Foreskin keratinocyte (primary cell): ENCODE measurements at places on chromosomes 5 and 9. TPM values are rescaled to one million over a fixed set of nuclear protein-coding genes. Genes with fewer than 3 reads are reported as not detected.
A peak's percentile ranks its signal among the peaks of the same experiment; 100 is the strongest.

GRCh38 chr5:108251350-108251749 is 130.5 kb downstream of the FBXL17 start:
- DNase-seq, result no peak

DNA sequence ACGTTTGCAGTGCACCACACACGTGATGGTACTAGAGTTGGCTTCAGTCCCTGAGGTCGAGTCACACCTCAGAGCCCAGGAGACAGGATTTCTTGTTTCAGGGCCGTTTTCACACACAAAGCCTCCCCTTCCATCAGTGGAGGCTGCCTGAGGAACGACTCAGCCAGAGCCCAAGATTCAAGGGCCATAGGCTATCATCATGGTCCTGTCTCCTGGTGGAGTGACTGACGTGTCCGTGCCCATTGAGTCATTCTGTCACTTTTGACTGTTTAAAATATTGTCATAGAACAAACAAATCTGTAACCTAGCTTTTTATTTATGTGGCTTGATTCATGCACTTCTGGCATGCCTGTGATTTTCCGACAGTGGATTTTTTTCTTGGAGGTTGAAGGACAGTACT is 28.3 kb downstream of the CAMK2A start:
- DNase-seq, result no peak

- no peak for DNase-seq
Measured at GRCh38 chr9:130995086-130996011, 13.6 kb upstream of the LAMC3 start.

DNA sequence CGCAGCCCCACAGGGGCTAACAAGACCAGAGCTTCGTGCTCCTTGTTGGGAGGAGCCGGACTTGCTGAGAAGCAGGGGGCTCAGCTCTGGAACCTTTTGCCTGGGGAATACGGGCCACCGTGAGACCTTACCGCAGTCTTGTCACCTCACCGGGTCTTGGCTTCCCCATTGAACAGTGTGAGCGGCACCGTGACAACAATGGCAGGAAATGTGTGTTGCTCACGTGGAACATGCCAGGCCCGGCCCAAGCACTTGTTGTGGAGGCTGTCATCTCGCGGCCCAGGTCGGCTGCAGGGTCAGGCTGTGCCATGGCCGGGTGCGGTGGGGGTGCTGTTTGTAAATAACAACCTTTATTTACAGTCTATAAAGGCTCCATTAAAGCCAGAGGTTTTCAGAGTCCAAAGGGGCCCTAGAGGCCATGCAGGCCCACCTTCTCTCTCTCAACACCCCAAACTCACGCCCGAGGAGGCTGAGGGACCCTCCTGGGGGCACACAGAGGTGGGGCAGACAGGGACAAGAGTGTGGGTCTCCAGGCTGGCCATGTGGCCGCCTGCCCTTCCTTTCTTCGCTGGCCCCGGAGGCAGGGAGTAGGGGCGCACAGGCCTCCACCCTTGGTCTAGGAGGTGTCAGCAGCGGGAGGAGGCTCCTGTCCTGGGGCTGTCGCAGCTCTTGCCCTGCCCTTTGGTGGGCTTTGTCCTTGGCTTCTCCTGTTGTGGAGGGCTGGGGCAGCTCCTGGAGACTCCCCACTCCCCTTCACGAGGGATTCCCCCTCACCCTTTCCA is 79.7 kb downstream of the TSPAN17 start:
- no peak for DNase-seq

GRCh38 chr9:120923620-120924328 is 2.8 kb downstream of the TRAF1 start:
- DNase-seq, result no peak

- no peak for DNase-seq
Measured at GRCh38 chr5:56917534-56917933, 8.1 kb downstream of the SETD9 start.

- peak; percentile 98 for DNase-seq
Measured at GRCh38 chr5:107672211-107673038, 1.7 kb upstream of the EFNA5 start.

DNA sequence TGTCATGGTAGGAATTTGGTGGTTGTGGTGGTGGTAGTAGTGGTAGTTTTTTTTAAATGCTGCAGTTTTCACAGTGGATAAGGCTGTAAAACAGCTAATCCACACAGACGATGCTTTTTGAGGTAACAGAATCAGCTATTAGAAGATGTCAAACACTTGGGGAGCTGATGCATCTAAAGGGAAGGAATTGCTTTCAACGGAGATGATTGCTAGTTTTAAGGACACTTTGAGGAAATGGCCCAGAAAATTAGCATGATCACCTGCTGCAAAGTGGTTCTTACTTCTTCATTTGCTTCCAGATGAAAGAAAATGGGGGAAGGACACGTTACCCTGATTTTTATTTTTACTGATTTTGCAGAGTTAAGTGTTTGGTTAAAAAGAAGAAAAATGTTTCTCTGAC is 178.2 kb upstream of the ATP10B start:
- no peak for DNase-seq

GRCh38 chr9:133780962-133781827 is 43.0 kb upstream of the SARDH start:
- no peak for DNase-seq

SEMA6A gene
- total RNA-seq, result 0.34 and 0.49 TPM in 2 replicates

ACOT12 gene
- total RNA-seq, result not detected in 2 replicates

GRCh38 chr5:140982083-140982716 is 15.9 kb downstream of the PCDHAC2 start:
- no peak for DNase-seq

DNA sequence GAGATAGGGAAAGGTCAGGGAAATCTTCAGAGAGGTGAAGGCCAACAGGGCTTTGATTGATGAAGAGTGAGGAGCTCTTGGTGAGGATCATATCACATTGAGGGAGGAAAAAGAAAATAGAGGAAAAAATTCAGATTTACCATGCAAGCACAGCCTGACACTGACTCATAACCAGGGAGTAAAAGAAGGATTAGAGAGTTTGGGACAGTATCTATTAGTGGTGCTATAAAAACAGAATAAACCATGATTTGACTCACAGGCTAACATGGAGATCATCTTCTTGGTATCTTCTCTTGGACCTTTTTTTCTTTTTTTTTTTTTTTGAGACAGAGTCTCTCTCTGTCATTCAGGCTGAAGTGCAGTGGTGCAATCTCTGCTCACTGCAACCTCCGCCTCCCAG is 44.4 kb downstream of the MUSK start:
- no peak for DNase-seq

DNA sequence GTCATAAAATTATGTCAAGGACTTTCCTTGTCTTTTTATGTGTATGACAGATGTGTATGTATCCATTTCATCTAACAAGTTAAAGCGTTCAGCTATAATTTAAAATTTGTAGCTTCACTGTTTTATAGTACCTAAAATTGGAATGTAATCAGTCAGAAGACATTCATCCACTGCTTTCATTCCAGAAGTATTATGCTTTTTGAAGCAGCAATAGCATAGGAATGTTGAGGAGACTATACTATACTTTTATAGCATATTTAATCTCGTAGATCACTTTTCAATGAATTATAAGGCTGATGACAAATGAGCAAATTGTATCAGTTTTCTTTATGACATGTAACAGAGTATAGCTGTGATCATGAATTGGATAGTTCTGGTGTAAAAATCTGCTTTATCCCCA is 6.9 kb downstream of the PCDHGA12 start:
- DNase-seq, result no peak

FBXW11 gene
- total RNA-seq, result 41.5 and 44.8 TPM in 2 replicates

DNA sequence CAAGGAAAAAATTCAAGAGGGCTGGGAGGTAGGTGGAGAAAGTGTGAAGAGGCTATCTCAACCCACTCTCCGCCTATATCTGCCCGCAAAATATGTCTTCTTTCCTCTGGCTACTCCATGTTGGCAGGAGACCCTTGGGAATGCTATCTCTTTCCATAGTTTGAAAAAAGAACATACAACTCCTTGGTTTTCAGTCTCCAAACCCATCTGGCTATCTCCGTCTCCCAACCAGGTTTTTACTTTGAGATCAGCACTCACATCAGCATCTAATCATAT is 109.9 kb upstream of the IFNE start:
- no peak for DNase-seq

DNA sequence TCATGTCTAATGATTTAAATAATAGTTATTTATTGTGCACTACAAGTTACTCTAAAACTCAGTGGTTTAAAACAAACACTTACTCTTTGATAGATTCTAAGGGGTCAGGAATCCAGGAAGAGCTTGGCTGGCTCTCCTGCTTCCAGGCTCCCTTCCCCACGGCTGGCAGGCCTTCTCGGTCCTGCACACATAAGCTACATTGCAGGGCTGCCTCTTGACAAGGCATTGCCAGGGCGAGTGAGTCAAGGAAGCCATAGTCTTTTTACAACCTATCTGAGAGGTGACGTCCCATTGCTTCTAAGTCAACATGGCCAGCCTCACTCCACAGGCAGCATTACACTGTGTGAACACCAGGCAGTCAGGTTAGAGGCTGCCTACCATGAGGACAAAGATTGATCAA is 119.8 kb downstream of the AUH start:
- DNase-seq, result no peak

DNA sequence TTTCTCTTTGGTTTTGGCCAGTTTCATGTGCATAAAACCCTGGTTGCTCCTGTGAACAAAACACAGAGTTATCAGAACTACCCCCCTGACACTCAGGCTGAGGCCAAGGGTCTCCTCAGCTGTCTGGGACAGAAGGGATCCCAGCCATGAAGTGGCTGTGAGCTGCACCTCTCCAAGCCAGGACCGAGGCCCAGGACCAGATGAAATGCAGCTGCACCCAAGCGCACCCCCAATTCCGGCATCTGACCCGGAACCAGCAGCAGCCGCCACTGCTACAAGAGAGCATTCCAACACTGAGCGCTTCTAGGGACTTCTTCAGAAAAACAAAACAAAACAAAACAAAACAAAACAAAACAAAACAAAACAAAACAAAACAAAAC is 16.0 kb upstream of the SLC25A51 start:
- DNase-seq, result no peak

ERGIC1 gene
- 86.8 and 90.9 TPM in 2 replicates for total RNA-seq

GRCh38 chr9:109052416-109052815 is 39.1 kb upstream of the CTNNAL1 start:
- DNase-seq, result no peak

POU5F2 gene
- total RNA-seq, result 0.07 and 0.14 TPM in 2 replicates

DNA sequence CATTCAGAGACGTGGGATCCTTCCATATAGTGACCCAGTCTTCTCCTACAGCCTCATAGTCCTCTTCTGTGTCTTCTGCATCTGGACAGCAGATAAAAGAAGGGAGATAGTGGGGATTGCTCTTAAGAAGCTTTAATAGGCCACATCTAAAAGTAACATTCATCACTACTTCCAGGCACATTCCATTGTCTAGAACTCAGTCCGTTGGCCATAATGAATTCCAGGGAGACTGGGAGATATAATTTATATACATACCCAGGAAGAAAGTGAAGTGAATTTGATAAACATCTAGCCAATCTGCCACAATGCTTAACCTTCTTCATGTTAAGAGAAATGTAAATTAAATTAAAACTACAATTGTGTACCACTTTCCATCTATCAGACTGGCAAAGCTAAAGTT is 22.5 kb upstream of the GLIPR2 start:
- no peak for DNase-seq

- DNase-seq, result no peak
Measured at GRCh38 chr9:93068956-93069355, 10.5 kb downstream of the SUSD3 start.

DNA sequence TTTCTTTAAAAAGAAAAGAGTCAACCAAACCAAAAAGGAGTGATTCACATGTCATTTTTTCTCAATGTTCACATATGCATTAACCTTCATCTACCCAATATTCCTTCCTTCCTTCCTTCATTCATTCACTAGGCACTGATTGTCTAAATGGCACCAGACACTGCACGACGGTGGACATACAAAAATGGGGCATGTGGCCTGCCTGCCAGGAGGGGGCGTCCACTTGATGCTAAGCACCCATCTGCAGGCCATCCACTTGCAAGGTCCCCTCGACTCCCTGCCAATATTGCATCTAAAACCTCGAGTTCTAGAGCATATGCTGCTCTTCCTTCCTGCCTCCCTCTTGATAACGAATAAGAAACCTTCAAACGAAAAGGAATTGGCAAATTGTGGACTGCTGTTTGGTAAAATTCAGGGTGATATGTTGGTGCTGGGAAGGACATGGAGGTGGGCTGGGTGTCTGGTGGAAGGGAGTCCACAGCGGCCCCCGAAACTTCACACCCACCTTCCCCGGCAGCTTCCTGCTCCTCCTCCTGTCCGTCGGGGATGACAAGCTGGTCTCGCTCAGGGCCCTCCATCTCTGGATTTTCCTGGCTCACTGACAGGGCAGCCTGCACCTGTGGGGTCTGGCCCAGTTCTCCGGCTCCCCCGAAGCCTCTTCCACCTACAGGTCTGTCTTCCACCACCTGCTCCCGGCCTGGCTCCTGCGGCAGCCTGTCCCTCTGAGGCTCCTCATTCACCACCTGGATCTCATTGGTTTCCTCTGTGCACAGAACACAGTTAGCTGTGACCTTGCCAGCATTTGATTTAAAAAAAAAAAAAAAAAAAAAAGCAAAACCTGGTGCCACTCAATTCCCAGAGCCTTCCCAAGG is 64.3 kb downstream of the GOLM1 start:
- DNase-seq, result no peak

- DNase-seq, result no peak
Measured at GRCh38 chr9:69469136-69469535, 144.1 kb downstream of the ENTREP1 start.

DNA sequence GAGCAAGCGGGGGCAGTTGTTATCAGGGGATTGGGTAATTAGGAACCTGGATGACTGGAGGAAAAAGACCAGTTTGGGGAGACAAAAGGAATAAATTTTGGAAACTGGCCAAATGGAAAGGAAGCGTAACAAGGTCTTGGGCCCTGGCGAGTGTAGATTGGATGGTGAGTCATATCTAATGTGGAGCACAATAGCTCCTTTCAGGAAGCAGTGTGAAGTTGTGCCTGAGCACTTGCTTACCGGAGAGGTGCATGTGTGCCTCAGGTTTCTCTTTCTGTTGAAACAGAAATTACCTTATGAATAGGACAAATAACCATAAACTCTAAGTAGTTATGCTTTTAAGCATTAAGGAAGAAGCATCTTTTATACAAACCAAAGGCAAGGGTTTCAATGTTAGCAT is 176.4 kb downstream of the KIF4B start:
- DNase-seq, result peak; percentile 30

DNA sequence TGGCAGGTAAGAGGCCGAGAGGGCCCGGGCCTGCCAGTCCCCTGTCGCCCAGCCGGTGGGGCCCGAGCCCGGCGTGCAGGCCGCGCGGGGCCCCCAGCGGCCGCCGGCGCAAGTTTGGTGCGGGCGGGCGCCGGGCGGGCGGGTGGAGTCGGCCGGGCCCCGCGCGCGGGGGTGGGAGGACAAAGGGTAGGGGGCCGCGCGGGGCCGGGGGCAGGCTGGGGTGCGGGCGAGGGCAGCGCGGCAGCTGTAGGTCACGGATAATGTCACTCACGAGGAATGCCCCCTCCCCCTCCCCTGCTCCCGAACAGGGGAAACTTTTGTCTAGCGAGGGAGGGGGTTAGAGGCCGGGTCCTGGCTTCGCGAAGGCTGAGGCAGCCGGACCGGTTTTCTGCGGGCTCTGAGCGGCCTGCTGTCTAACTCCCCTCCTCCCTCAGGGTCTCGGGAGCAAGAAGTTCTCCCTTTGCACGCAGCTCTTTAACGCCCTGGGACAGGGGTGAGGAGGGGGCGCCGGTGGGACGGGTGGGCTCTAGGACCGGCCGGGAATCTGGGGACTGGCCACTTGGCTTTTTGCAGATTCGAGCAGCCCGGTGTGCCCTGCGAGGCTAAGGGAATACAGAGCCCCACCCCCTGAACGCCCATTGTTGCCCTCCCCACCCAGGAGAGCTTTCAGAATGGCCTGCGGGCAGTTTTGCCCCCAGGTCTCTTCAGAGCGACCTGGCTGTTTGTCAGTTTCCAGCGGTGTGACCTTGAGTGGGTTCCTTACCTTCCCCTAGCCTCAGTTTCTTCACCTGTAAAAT is 21.3 kb upstream of the NDST1 start:
- peak; percentile 61 for DNase-seq

- DNase-seq, result peak; percentile 23
Measured at GRCh38 chr5:22391956-22392355, 461.2 kb downstream of the CDH12 start.

SH3PXD2B gene
- 20.9 and 29.2 TPM in 2 replicates for total RNA-seq
